ENCODE measurements at places on chromosomes 13 and 19. TPM values are rescaled to one million over a fixed set of nuclear protein-coding genes. Genes with fewer than 3 reads are reported as not detected.
A peak's percentile ranks its signal among the peaks of the same experiment; 100 is the strongest.

DNA sequence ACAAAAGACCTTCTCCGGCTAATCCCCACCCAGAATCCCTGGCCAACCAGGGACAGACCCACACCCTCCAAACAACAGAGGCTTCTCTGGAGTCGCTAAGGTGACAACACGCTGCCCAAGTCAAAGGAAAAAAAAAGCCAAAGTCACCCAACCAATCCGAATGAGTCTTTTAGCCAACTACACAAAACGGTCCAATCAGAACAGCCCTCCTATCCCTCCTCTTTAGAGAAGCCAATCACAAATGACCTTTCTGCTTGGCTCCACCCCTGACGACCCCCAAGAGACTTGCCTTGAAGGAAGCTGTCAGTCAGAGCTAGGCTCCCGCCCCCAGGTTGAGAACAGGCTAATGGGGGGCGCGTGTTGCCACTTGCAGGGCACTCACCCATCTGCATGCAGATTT lies 6.6 kb upstream of the FBXW9 start:
- DNase-seq: peak; percentile 64

The NLRP4 gene
- not detected for total RNA-seq

GRCh38 chr19:17831419-17831888 lies 10.1 kb upstream of the INSL3 start:
- no peak for DNase-seq

DNA sequence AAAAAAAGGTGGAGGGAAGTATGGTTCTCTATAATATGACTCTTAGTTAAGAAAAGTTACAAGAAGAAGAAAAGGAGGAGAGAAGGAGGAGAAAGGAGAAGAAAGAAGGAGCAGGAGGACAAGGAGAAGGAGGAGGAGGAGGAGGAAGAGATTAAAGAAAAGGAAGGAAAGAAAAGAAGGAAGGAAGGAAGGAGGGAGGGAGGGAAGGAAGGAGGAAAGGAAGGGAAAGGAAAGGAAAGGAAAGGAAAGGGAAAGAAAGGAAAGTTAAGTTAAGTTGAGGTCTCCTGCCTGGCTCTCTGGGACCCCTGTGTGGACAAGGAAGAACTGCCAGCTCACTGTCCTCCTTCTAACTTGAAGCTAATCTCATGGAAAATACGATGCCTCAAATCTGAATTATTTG lies 429.5 kb downstream of the TSHZ3 start:
- DNase-seq: no peak

The UGGT2 gene
- 35.5 TPM for total RNA-seq

All from Caco-2 (cell line).